ENCODE measurements at places on chromosomes 3 and 15. TPM values are rescaled to one million over a fixed set of nuclear protein-coding genes. Genes with fewer than 3 reads are reported as not detected.
A peak's percentile ranks its signal among the peaks of the same experiment; 100 is the strongest.

Gene THAP10
- 0.19 TPM for total RNA-seq

Gene TICRR
- 12.9 TPM for total RNA-seq

DNA sequence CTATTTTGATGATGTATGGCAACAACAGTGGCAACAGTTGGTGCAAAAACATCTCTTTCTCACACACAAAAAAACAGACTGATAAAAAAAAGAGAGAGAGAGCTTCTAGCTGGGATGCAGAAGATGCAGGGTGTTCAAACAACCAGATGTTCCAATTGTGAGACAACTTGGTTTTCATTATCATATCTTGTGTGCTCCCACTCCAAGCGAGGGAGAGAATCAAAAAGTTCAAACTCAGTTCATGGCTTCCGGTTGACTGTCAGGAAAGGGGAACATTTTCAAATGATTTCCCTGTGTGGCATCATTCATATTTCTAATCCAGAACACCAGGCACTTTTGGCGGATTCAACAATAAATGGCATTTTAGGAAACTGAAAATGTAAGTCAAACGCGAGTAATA lies 72.1 kb downstream of the RSL24D1 start:
- H3K36me3 ChIP-seq: no peaks in the 10 kb centered on the region
- no peak overlapping the region for H3K4me3 ChIP-seq
- no peak overlapping the region for H3K27ac ChIP-seq

Gene GDPGP1
- total RNA-seq: 9.6 TPM

GRCh38 chr15:69668963-69669362 lies 216.3 kb downstream of the RPLP1 start:
- H3K4me1 ChIP-seq: peaks cover 27% of the 10 kb centered on the region
- H3K36me3 ChIP-seq: no peaks in the 10 kb centered on the region
- peak; percentile 75 for DNase-seq
- peaks cover 4% of the 10 kb centered on the region for H3K27me3 ChIP-seq
- H3K4me3 ChIP-seq: peak overlapping the region; percentile 26

DNA sequence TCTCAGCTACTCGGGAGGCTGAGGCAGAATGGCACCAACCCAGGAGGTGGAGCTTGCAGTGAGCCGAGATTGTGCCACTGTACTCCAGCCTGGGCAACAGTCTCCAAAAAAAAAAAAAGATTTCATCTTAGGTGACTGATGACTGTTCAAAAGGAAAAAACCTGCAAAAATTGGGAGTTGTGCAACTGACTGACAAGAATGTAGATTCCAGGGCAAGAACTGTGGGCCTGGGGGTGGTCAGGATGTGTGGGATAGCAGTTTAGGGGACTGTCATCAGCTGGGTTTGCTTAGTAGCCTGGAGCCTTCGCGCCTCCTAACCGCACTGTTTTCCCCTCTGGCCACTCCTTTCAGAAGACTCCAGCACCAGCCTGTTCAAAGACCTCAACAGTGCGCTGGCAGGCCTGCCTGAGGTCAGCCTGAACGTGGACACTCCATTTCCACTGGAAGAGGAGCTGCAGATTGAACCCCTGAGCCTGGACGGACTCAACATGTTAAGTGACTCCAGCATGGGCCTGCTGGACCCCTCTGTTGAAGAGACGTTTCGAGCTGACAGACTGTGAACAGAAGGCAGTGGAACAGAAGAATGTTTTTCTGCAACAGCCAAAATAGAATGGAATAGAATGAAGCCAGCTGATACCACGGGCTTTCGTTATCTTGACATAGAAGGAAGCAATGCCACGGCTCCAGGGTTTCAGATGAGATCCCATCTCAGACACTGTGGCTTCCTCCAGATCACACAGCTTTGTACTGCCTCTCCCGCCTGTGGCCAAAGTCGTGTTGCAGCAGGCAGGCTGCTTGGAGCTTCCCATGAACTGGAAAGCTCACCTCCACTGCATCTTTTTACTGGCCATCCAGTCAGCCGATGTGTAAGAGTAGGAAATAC lies 75.3 kb upstream of the BLM start:
- H3K4me3 ChIP-seq: no peak overlapping the region

Gene MTFMT
- 18.5 TPM for total RNA-seq

Gene ZSCAN29
- 37.4 TPM for total RNA-seq

DNA sequence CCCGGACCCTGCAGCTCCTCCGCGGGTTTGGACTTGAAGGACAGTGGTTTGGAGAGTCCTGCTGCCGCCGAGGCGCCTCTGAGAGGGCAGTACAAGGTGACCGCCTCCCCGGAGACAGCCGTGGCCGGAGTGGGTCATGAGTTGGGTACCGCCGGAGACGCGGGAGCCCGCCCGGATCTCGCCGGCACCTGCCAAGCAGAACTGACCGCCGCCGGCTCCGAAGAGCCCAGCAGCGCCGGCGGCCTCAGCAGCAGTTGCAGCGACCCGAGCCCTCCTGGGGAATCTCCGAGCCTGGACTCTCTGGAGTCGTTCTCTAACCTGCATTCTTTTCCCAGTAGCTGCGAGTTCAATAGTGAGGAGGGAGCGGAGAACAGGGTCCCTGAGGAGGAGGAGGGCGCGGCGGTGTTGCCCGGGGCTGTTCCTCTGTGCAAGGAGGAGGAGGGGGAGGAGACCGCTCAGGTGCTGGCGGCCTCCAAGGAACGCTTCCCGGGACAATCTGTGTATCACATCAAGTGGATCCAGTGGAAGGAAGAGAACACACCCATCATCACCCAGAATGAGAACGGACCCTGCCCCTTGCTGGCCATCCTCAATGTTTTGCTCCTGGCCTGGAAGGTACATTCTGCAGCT lies 634 bp downstream of the MINDY2 start:
- H3K27me3 ChIP-seq: no peaks in the 10 kb centered on the region
- DNase-seq: peak; percentile 64

Gene HHLA2
- not detected for total RNA-seq

DNA sequence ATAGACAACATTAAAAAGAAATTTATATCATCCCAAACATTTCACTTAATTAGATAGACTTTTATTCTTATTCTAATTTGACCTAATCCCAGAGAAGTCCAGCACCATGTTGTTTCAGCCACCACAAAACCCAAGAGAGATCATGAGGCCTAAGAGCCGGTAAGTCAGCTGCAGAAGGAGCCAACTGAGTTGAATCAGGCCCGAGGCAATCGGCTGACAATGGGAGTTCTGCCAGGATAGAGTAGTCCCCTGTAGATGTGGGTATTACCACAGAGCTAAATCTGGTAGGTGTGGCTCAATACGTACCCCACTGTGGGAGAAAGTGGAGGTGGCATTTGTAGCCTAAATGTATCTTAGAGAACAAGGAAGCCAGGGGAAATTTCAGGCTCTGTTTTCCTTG lies 49.7 kb upstream of the UMPS start:
- H3K4me3 ChIP-seq: no peak overlapping the region
- DNase-seq: no peak
- H3K36me3 ChIP-seq: peaks cover 2% of the 10 kb centered on the region
- no peak overlapping the region for H3K27ac ChIP-seq
- H3K4me1 ChIP-seq: no peaks in the 10 kb centered on the region

Gene ADAMTS17
- total RNA-seq: 0.31 TPM

Gene ACP3
- total RNA-seq: not detected

- no peaks in the 10 kb centered on the region for H3K4me1 ChIP-seq
- no peak overlapping the region for H3K27ac ChIP-seq
- no peaks in the 10 kb centered on the region for H3K36me3 ChIP-seq
- no peak for DNase-seq
- H3K4me3 ChIP-seq: no peak overlapping the region
Measured at GRCh38 chr3:127694467-127695215, 21.9 kb downstream of the ABTB1 start.

DNA sequence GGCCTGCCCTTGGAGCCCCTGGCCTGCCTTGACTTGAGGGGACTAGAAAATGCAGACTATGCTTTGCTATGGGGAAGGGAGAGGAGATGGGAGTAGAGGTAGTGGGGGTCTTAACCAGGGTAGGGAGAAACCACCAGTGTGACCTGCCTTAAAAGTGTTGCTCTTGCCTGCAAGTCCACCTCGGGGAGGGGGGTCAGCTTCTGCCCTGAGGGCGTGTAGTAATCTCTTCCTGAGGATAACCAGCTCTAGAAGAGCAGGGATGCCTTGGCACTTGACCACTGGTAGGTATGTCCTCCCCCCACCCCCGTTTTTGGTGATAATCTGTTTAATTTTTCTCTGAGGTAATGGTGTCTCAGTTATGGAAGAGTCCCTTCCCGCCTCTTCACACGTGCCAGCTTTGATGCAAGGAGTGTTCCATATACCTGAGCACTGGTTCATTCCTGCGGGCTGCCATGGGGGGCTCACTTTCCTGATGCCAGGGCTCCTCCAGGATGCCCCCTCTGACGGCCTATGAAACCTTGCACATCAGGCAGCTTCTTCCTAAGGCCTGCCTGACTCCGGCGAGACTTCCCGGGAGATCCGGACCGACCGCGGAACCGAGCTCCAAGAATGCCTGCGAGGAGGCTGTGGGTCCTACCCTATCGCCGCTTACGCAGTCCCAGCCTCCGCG lies 780 bp upstream of the P4HTM start:
- H3K36me3 ChIP-seq: no peaks in the 10 kb centered on the region
- H3K4me3 ChIP-seq: peak overlapping the region; percentile 92
- H3K27ac ChIP-seq: peak overlapping the region; percentile 90
- no peaks in the 10 kb centered on the region for H3K27me3 ChIP-seq
- H3K4me1 ChIP-seq: peaks cover 35% of the 10 kb centered on the region

GRCh38 chr3:163644172-163644571 lies 1434.1 kb downstream of the SI start:
- no peaks in the 10 kb centered on the region for H3K27me3 ChIP-seq
- no peaks in the 10 kb centered on the region for H3K4me1 ChIP-seq
- no peak overlapping the region for H3K27ac ChIP-seq
- H3K36me3 ChIP-seq: peaks cover 5% of the 10 kb centered on the region
- no peak overlapping the region for H3K4me3 ChIP-seq

GRCh38 chr3:149198611-149199010 lies 23.0 kb downstream of the CP start:
- no peak overlapping the region for H3K27ac ChIP-seq
- no peak overlapping the region for H3K4me3 ChIP-seq
- H3K4me1 ChIP-seq: peaks cover 1% of the 10 kb centered on the region
- DNase-seq: no peak

DNA sequence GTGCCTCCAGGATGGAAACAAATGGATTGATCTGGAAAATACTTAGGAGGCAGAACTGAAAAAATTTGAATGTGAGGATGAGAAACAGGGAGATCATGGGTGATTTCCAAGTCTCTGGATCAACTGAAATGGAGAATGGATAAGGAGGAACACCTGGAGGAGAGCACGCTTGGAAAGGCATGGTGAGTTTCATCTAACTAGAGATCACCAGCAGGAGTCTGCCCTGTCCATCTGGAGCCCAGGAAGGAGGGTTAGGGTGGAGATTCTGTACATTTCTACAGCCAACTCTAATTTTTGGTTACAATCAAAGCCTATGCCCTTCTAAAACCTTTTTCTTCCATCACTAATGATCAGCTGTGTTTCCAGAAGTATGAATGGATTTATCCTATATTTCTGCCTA lies 995.9 kb upstream of the CFAP20DC start:
- H3K36me3 ChIP-seq: peaks cover 5% of the 10 kb centered on the region
- no peak for DNase-seq
- H3K4me1 ChIP-seq: peaks cover 10% of the 10 kb centered on the region
- H3K4me3 ChIP-seq: no peak overlapping the region
- no peak overlapping the region for H3K27ac ChIP-seq
- H3K27me3 ChIP-seq: no peaks in the 10 kb centered on the region

Gene CFAP44
- 11.5 TPM for total RNA-seq

DNA sequence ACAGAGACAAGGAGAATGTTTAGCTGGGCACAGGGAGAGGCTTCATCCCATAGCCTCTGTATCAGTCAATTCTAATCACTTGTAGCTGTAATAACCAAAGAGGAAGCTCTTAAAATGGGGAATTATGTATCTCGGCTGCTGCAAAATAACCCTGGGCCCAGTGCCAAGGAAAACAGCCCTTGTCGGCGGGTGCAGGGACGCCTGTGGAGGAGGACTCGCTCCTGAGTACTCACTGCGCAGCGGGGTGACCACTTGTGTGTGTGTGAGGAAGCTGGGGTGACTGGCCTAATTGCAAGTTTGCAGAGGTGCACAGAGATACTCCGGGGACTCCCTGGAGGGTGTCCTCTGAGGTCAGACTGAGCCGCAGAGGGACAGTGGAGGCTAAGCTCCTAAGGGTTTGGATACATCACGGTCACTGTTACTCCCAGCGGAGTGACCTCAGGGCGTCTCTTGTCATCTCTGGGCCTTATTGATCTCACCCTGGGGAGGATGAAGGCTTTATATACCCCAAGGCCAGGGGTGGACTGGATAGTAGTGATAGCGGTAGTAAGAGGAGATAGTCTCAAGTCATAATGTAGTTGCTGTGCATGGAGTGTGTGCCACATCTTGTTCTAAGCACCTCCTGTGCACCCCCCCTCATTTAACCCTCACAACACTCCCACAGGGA lies 37.2 kb downstream of the SLC6A6 start:
- H3K36me3 ChIP-seq: no peaks in the 10 kb centered on the region
- no peak overlapping the region for H3K4me3 ChIP-seq
- no peak for DNase-seq
- H3K27me3 ChIP-seq: no peaks in the 10 kb centered on the region
- H3K27ac ChIP-seq: peak overlapping the region; percentile 81
- peaks cover 34% of the 10 kb centered on the region for H3K4me1 ChIP-seq

DNA sequence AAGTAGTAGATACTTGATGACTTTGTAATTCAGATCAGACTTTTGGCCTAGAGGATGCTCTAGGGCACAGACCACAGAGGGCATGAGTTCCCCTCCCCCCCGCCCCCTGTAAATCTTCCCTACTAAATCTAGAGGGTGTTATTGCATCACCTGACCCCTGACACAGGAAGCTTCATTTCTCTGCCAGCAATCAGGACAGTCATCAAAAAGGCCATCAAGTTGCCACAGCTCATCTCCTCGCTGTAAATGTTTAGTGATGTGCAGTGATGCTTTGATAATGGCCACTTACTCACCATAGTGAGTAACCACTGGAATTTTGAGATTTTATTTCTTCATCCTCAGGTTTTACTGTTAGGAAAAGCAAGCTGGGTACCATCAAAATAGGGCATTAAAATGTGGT lies 289.2 kb upstream of the CHRM5 start:
- H3K4me3 ChIP-seq: no peak overlapping the region
- H3K27me3 ChIP-seq: peaks cover 18% of the 10 kb centered on the region
- no peak overlapping the region for H3K27ac ChIP-seq
- no peaks in the 10 kb centered on the region for H3K4me1 ChIP-seq

DNA sequence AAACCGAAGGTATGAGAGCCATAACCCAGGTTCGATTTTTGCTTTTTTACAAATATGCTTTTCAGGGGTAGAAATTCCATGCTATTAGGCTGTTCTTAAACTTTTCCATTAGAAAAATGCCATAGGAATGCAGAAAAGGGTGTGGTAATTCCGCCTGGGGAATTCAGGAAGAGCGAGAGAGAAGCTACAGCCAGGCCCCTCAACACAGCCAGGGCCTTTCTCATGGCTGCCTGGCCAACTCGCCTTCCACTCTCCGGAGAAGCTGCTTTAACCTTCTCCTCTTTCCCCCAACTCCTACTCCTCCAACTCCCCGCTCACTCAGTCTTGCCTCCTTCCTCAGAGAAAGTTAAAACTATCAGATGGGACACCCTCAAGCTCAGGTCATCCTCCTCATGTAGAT lies 9.1 kb upstream of the TICRR start:
- DNase-seq: no peak
- no peaks in the 10 kb centered on the region for H3K4me1 ChIP-seq
- no peak overlapping the region for H3K4me3 ChIP-seq
- H3K27me3 ChIP-seq: peaks cover 31% of the 10 kb centered on the region
- H3K27ac ChIP-seq: no peak overlapping the region
- no peaks in the 10 kb centered on the region for H3K36me3 ChIP-seq
